ENCODE measurements at places on chromosomes 7 and 10. TPM values are rescaled to one million over a fixed set of nuclear protein-coding genes. Genes with fewer than 3 reads are reported as not detected.

The MSMB gene
- not detected for total RNA-seq

The NXPH1 gene
- not detected for total RNA-seq

The FGL2 gene
- total RNA-seq = not detected

The NUDT1 gene
- total RNA-seq = 13.5 TPM

The DPYSL4 gene
- 1.2 TPM for total RNA-seq

The KAZALD1 gene
- total RNA-seq = 0.64 TPM

The SMARCD3 gene
- 6.8 TPM for total RNA-seq

The RP9 gene
- 6.0 TPM for total RNA-seq

The GIMAP4 gene
- total RNA-seq = 2.2 TPM

The SPDYE16 gene
- total RNA-seq = not detected

The ELMO1 gene
- total RNA-seq = 1.4 TPM

The NUTM2B gene
- total RNA-seq = 0.43 TPM

The NEBL gene
- 9.2 TPM for total RNA-seq

The CALHM1 gene
- not detected for total RNA-seq

The ARMH3 gene
- 4.0 TPM for total RNA-seq

The ZNF467 gene
- total RNA-seq = 1.2 TPM

Measured in tracheal epithelial cell (primary cell).